Astrocyte (in vitro differentiated cells and primary cell): ENCODE measurements at places on chromosomes 6 and 20.
A peak's percentile ranks its signal among the peaks of the same experiment; 100 is the strongest.

GRCh38 chr6:126698732-126699240, 358.9 kb downstream of the CENPW start:
- no peak for DNase-seq

GRCh38 chr20:41379551-41379950, 12.9 kb upstream of the EMILIN3 start:
- DNase-seq, result no peak

- peak; percentile 31 for DNase-seq
These were observed 184.9 kb downstream of the ARHGAP18 start for GRCh38 chr6:129525055-129525454.

DNA sequence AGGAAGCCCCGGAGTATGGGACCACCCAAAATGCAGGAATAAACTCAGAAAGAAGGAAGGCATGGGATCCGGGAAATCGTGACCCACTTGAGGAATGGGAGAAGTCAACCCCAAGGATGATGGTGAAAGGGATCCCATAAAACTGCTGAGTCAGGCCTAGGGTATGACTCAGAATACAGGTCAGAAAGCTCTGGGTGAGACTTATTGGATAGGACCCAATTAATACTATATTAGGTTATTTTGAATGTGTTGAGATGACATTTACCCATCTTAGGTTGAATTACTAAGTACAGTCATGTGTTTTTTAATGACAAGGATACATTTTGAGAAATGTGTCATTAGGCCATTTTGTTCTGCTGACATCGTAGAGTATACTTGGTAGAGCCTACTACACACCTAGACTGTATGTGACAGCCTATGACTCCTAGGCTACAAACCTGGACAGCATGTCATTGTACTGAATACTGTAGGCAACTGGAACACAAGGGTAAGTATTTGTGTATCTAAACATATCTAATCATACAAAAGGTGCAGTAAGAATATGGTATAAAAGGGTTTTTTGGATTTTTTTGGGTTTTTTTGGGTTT, 17.1 kb upstream of the HIVEP1 start:
- no peak for DNase-seq

- no peak for DNase-seq
These were observed 4.4 kb downstream of the VSTM2L start for GRCh38 chr20:37907330-37907676.

GRCh38 chr20:49925901-49926454, 10.2 kb upstream of the RNF114 start:
- DNase-seq, result no peak

GRCh38 chr6:39911513-39912125, 22.6 kb downstream of the MOCS1 start:
- no peak for DNase-seq

- DNase-seq, result peak; percentile 59
These were observed 102.7 kb downstream of the KCNQ5 start for GRCh38 chr6:72724545-72724944.

DNA sequence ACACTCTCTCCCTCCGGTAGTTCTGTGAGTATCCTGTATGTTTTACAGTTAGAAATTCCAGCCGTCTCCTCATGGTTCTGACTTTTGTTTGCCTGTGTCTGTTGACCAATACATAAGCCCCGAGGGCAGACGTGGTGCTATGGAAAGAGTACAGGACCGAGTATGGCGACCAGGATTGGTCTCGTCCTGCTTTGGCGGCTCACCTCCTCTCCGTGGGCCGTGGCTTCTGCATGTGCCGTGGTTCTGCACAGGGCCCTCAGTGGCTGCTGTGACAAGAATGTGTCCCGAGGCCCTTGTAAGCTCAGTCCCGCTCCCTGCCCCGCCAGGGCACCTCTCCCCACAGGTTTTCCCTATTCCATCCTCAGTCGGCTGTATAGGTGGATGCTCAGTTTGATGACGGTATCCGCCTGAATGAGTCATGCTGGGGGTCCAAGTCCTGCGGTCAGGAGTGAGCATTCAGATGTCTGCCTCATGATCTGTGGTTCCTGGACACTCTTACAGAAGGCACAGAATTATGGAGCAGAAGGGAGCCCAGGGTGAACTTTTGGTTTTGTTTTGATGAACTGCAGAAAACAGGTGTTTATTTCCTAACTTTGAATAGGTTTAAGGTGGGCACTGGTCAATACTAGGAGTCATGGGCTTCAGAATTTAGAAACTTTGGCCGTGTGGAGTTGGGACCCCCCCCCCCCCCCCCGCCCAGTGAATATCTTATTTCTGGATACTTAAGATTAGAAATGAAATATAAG, 1.2 kb downstream of the ARFGAP1 start:
- peak; percentile 90 for DNase-seq

DNA sequence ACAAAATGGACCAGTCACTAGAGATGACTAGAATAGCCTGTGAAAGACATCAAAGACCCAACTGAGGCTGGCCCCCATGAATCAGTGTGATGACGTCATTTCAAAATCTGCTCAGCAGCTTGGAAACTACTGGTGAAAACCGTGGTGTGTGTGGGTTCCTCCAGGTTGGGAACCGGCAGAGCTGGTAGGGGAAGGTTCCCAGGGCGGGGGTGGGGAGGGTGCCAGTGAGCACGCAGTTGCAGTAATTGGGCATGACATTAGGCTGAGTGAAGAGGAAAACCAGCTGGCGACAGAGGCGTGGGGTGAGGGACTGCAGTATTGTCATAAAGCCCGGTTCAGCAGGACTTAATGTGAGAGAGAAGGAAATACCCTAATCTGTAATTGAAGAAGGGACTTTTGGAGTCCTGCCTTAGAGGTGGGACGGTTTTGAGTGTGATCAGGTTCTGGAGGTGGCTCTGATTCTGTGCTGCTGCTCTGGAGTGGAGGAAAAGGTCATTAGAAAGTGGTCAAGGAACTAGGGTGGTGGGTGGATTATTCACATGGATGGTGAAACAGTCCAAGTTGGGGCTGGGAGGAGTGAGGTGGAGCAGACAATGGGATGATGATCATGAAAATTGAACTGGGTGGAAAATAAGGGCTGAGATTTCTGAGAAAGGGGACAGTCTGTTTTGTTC, 52.0 kb upstream of the MTHFD1L start:
- peak; percentile 70 for DNase-seq

- DNase-seq, result no peak
These were observed 357.9 kb upstream of the NOX3 start for GRCh38 chr6:155813548-155813947.

DNA sequence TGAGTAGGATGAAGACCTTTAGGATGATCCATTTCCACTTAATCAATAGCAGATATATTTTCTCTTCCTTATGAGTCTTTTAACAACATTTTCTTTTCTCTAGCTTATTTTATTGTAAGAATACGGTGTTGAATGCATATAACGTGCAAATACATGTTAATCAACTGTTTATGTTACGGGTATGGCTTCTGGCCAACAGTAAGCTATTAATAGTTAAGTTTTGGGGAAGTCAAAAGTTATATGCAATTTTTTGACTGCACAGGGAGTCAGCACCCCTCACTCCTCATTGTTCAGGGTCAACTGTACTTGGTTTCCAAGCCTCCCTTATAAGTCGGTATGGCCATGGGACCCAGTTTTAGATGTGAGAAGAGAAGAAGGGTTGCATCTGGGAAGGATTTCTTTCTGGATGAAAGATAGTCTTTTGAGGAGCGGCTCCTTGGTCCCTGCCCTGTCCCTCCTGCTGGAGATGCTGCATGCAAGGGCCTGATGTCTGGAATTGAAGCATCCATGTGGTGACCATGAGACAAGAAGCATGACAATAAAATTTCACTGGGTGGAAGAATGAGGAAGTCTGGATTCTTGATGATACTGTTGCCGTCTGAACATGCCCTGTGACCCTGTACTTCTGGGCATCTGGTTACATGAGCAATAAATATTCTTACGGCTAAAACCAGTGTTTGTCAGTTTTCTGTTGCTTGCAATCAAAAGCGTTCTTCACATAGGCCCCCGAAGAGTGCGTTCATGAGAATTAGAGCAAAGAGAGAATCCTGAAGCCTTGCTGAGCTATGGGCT, 194.7 kb upstream of the PMEPA1 start:
- no peak for DNase-seq

GRCh38 chr6:2960935-2961334, 10.4 kb downstream of the SERPINB6 start:
- DNase-seq, result no peak

GRCh38 chr20:62370115-62370806, 3.1 kb upstream of the LAMA5 start:
- DNase-seq, result peak; percentile 82

DNA sequence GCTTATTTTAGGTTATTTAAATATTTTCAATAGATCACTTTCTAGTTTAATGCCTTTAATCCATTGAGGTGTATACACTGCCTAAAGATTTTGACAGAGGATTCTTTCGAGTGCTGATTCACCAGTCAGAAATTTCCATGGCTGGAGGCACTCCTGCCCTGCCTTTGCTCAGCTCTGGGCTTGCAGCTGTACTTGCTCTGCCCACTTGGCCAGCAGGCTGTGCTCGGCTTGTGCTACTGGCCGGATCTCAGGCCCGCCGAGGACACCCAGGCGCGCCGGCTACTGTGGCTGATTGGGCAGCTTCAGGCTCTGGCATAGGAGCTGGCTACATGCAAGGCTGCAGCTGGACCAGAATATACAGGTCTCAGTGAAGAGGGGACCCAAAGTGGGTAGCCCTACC, 675.1 kb upstream of the MMS22L start:
- peak; percentile 54 for DNase-seq

- no peak for DNase-seq
These were observed 579.6 kb downstream of the PTPRT start for GRCh38 chr20:42610070-42610469.

- peak; percentile 42 for DNase-seq
These were observed 35.3 kb upstream of the PTGIS start for GRCh38 chr20:49603209-49603627.

DNA sequence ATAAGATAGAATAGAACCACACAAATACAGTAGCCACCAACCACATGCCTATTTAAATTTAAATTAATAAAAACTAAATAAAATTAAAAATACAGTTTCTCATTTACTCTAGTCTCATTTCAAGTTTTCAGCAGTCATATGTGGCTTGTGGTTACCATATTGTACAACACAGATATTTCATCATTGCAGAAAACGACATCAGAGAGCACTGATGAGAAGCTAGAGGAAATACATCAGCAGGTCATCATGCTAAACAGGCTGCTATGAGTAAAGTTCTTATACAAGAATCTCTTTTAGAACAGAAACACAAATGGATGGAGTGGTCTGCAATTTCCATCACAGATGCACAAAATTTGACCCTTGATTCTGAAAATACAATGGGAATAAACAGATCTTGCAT, 36.6 kb downstream of the TBC1D32 start:
- no peak for DNase-seq

DNA sequence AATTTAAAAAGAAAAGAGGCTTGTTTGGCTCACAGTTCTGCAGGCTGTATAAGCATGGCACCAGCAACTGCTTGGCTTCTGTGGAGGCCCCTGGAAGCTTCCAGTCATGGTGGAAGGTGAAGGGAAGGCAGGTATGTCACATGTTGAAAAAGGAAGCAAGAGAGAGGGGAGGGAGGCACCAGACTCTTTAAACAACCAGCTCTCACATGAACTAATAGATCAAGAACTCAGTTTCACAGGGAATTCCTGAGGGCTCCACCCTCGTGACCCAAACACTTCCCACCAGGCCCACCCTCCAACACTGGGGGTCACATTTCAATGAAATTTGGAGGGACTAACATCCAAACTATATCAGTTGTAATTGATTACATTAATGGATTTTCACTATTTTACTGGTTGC, 127.9 kb upstream of the MLIP start:
- peak; percentile 29 for DNase-seq

DNA sequence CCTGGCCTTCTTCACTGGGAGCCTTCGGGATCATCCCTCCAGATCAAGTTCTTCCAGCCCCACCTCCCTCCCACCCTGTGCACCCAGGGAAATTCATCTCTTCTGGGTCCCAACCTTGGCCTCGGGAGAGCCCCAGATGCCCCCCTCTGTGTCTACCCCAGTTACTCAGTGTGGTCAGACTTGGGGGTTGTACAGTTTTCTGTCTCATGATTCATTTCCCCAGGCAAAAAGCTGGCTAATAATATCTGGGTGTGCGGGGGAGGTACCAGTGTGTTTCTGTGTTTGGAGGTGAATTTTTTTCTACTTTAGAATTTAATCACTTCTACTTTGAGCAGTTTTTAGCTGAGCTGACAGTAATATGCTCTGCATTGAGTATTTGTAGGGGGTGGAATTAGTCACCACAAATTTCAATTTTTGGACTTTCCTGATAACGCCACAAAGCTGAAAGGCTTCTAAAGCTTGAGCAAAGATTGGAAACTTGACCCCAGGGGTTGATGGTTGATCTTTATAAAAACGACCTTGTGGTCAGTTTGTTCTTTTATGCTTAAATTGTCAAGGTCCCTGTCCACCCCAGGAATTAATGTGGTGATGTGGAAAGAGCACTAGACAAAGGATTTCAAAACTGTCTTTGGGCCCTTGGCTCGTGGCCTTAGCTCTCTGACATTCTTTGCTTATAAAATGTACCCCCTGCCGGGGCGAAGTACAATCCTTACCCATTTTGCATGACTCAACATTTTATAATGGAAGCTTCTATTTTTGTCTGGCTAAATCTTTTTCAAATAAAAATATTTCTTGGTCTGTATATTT, 284.7 kb upstream of the TAB2 start:
- peak; percentile 91 for DNase-seq

GRCh38 chr20:5080384-5080877, 39.3 kb downstream of the PCNA start:
- no peak for DNase-seq
